ENCODE measurements at places on chromosomes 4 and X.

DNA sequence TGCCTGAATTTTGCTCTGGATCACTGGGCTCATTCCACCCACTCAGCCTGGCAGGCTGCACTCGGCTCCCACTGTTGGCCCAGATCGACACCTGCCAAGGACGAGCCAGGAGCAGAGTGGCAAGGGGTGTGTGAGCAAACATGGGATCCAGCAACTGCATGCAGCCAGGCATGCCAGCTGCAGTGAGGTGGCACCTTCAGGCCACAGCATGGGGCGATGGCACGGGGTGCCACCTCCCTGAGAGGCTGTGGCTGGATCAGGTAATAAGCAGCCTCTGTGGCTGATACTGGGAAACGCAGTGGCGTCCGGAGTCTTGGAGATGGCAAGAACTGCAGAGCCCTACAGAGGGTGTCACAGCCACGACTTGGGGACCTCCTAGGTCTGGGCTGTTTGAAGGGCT, 244.5 kb upstream of the FSTL5 start:
- no peak for DNase-seq

DNA sequence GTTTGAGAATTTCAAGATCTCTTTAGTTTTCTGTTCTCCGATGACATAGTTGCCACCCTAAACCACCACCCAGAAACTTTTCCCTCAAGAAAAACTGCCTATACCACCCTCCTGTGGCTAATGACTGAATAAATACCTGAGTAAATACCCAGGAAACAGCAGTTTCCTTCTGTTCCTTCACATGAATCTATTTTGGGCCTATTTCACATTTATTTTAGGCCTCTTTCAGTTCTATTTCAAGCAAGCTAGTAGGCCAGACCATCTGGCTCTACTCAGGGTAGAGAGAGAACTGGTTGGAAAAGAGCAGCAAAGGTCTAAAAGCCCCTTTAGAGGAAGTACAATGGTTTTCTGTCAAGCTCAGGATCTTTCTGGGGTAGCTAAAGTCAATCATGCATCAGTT, 23.4 kb downstream of the ARHGEF9 start:
- no peak for DNase-seq

DNA sequence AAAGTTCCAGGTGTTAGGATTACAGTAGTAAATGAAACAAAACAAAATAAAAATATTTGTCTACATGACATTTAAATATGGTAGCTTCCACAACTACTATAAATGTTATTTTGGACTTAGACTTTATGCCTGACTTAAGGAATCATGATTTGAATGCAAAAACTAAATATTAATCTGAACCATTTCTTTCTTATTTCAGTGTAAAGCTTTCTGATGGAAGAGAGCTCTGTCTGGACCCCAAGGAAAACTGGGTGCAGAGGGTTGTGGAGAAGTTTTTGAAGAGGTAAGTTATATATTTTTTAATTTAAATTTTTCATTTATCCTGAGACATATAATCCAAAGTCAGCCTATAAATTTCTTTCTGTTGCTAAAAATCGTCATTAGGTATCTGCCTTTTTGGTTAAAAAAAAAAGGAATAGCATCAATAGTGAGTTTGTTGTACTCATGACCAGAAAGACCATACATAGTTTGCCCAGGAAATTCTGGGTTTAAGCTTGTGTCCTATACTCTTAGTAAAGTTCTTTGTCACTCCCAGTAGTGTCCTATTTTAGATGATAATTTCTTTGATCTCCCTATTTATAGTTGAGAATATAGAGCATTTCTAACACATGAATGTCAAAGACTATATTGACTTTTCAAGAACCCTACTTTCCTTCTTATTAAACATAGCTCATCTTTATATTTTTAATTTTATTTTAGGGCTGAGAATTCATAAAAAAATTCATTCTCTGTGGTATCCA, 1.6 kb downstream of the CXCL8 start:
- no peak for DNase-seq

DNA sequence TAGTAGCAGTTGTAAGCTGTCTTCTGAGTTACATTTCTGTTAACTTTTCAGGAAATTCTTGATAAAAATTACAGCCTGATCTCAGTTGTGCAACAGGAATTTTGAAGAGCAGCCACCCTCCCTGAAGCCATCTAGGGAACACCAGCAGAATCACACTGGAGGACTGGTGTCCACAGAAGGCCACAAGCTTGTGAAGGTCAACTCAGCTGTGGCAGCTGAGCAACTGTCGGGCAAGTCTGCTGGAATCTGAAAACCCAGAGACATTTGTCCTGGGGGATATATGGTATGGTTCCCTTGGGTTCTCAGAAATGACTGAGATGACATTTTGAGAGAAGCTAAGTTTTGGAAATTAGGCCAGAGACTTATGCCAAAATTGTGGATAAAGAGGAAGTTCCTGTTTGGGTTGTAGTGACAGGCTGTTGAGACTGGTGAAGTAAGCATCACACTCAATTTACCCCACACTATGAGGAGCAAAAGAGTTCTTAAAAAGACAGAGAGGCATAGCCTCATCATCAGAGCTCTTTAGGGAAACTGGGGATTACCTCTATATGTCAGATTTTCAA, 78.1 kb upstream of the TNIP3 start:
- no peak for DNase-seq

- DNase-seq: no peak
Observed at GRCh38 chr4:88599714-88600113, 7.4 kb downstream of the HERC3 start.

DNA sequence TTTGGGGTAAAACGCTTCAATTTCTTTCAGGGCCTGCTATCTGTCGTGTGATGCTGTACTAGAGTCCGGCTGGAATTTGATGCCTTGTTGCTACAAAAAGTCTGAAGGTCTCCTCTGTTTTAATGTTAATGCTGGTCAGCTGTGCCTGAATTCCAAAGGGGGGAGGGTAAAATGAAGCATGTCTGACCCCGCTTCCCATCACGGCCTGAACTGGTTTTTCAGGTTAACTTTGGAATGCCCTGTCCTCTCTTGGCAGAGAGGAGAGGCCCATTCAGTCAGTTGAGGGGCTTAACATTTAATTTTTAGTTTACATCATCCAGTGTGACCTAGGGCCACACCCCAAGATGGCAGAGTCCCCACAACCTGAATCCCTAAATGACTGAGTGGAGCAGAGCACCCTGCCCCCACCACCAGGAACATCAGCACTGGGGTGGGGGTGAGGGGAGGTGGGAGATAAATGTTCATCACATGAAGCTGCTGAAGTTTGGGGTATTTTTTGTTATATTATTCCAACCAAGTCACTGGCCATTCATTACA, 47.9 kb upstream of the GPR78 start:
- DNase-seq: no peak

DNA sequence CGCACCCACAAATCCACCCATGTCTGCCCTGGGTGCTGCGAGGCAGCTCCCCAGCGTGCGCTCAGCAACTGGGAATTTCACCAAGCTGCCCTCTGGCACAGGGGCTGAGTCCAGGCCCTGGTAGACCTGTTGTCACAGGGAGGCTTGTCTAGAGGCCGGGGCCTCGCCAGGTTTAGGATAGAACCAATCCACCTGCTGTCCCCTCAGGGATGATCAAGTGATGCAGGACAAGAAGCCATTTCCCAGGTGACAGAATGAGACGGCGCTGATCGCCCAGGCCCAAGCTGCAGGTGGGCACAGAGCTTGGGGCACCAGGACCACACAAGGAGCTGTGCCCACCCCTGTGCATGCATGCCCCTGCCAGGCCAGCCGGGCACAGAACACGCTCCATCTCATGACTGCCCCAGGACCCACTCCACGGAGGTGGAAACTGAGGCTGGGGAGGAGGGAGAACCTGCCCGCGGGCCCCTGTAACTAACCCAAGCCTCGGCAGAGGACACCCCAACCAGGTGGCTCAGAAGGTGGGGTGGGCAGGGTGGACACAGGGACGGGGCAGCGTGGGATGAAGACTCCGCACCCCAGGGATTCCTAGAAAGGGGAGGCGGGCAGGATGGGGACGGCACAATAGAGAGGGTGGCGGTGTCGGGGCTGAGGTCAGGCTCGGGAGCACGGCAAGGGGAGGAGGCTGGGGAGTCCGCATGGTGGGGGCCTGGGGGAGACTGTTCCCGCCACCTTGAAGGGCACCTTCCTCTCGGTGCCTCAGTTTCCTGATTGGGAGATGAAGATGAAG, 78.0 kb downstream of the ZFYVE28 start:
- DNase-seq: no peak

DNA sequence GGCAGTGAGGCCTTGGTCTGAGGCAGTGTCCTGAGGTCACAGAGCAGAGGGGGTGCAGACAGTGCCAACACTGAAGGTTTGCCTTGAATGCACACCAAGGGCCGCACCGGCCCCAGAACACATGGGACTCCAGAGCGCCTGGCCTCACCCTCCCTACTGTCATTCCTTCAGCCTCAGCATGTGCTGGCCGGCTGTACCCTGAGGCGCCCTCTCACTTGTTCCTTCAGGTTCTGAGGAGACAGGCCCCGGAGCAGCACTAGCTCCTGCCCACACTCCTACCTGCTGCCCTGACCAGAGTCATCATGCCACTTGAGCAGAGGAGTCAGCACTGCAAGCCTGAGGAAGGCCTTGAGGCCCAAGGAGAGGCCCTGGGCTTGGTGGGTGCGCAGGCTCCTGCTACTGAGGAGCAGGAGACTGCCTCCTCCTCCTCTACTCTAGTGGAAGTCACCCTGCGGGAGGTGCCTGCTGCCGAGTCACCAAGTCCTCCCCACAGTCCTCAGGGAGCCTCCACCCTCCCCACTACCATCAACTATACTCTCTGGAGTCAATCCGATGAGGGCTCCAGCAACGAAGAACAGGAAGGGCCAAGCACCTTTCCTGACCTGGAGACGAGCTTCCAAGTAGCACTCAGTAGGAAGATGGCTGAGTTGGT, 2.4 kb downstream of the MAGEA12 start:
- no peak for DNase-seq

DNA sequence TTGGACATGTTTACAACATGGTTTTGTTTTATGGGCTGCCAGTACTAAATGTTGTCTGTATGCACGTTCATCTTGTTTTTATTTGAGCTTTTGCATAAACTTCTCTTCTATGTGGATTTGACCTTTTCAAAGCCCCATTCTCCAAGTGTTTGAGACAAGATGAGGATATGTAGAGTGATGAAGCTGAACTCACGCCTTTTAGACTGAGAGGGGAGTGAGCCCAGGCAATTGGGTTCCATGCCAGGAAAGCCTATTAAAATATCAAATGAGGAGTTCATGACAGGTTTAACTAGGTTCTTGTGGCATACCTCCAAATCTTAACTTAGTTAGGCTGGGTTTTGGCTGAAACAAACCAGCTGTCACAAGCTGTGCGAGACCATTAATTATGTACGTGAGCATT, 170.4 kb upstream of the LDB2 start:
- DNase-seq: no peak

DNA sequence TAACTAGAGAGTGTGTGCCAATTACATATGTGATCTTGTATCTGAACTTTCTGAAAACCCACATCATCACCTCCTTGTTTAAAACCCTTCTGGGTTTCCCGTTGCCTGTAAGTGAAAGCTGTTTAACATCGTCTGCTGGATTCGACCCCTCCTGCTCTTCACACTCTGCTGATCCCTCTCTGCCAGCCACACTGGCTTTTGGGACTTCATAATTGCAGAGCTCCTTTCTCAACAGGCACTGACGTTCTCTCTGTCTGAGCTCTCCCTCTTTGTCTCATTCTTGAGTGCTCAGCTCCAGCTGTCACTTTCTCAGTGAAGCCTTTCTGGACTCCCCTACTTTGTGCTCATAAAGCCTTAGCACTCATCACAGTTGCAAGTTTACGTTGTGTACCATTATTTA, 153.9 kb downstream of the CEP135 start:
- no peak for DNase-seq

- no peak for DNase-seq
Observed at GRCh38 chr4:8221476-8221875, 22.4 kb downstream of the SH3TC1 start.

- no peak for DNase-seq
Observed at GRCh38 chr4:183723561-183724228, 64.6 kb downstream of the TRAPPC11 start.

DNA sequence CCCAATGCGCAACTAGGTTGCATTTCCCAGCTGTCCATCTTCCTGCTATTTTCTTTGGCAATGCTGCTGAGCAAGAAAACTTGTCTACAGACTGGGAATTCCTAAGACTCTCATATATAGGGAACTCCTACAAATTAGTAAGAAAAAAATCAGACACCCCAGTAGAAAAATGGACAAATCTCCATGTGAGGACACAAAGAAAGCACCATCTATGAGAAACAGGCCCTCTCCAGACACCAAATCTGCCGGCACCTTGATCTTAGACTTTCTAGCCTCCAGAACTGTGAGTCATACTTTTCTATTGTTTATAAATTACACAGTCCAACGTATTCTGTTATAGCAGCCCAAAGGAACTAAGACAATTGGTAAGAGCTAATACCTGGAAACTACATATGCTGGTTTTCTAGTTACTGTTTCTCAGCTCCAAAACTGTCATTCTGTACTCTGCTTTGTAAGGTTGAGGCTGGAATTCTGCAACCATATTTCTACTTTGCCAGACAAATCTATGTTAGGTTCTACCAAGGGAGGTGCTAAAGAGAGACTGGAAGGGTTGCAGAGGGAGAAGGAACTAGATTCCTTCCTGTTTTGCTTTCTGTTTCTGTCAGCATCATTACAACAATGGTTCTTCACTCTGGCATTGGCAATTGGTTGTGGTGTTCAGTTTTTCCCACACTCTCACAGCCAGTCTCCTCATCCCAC, 35.7 kb upstream of the FAM241A start:
- DNase-seq: no peak

DNA sequence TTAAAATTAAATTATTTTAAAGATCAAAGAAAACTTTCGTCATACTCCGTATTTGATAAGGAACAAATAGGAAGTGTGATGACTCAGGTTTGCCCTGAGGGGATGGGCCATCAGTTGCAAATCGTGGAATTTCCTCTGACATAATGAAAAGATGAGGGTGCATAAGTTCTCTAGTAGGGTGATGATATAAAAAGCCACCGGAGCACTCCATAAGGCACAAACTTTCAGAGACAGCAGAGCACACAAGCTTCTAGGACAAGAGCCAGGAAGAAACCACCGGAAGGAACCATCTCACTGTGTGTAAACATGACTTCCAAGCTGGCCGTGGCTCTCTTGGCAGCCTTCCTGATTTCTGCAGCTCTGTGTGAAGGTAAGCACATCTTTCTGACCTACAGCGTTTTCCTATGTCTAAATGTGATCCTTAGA, at the start of gene CXCL8:
CXCL8 (plus strand) TSS at position 217 of the 426 bp plus-strand sequence; CDS start at position 307, 90 bp downstream.
- no peak for DNase-seq

DNA sequence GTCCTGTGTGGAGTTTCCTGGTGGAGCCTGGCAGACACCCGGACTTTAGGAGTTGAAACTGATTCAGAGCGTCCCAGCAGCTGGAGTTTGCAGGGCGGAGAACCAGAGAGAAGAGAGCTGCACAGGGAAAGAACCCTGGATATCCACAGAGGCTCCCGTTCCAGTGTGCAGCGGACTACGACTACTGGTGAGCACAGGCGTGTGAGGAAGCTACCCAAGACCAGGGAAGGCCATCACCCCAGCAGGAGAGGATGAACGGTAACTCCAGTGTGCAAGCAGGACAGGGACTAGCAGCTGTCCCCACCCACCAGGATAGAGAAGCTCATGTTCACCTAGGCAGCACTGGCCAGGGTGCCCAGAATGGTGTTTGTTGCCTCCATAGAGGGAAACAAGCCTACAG, 2.3 kb downstream of the LAGE3 start:
- DNase-seq: no peak

All from activated CD8-positive, alpha-beta memory T cell treated with anti-CD3 and anti-CD28 coated beads for 48 hours (primary cell).